ENCODE measurements at places on chromosomes 3 and 15. TPM values are rescaled to one million over a fixed set of nuclear protein-coding genes. Genes with fewer than 3 reads are reported as not detected.

SLC9C1 gene
- total RNA-seq = not detected

BRK1 gene
- total RNA-seq = 44.2 TPM

TGM5 gene
- not detected for total RNA-seq

DNA sequence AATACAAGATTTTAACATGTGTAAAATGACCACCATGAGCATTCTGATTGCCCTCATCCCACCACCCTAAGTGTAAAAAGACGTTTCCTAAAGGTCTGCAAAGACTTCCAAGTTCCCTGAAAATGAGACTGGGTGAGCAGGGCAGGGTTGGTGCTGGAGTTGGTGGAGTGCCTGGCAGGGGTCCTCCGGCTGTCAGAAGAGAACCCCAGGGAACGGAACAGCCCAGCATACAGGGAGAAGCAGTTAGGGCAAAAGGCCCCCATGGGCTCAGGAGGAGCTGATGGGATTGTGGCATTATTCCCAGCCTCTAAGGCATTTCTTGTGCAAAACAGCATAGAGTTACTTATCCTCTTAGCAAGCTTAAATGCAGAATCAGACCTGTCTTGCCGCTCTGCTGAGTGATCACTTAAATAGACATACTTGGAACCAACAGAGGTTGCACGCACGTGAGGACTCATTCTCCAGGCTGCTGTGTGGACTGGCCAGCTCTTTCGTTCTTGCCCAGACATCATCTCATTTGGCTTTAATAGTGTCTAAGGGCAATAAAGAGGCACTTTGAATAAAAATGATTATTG lies 36.0 kb downstream of the XYLB start:
- no peak for DNase-seq

DNA sequence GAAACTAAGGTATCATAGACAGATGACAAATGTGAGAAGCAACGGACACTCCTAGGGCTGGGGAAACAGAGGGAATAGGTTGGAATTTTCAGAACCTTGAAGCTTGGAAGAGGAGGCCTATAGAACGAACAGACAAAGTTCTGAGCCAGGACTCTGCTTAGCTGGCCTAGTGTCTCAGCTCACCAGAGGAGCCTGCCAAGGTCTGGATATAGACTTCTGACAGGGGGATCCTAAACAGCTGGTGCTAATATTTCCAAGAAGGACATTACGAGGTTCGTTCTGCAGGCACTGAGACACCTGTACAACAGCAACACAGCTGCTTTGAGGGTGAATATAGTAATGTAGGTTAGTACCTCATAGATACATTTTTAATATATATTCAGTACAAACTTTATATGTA lies 266.3 kb downstream of the CHL1 start:
- no peak for DNase-seq
